ENCODE measurements at places on chromosomes 13 and 19.
A peak's percentile ranks its signal among the peaks of the same experiment; 100 is the strongest.

- DNase-seq = no peak
Observed at GRCh38 chr13:110214637-110215036, 92.3 kb downstream of the COL4A1 start.

DNA sequence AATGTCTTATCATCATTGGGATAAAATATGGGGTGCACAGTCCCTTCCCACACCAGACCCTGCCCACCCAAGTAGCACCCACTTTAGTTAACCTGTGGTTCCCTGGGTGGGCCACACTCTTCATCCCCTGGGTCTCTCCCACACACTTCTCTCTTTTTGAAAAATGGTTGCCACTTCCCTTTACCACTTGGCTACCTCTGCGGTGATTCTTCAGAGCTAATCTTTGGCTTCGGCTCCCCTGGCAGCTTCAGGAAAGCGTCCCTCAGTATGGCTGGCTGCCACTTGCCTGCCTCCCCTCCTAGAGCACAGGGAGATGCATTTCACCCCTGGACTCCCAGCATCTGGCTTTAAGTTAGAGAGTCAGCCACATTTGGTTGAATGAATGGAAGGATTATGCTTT is 18.2 kb downstream of the CCNA1 start:
- DNase-seq = no peak

- no peak for DNase-seq
Observed at GRCh38 chr13:20124303-20124702, 36.5 kb downstream of the GJA3 start.

- DNase-seq = no peak
Observed at GRCh38 chr13:97300871-97301270, 78.7 kb downstream of the MBNL2 start.

DNA sequence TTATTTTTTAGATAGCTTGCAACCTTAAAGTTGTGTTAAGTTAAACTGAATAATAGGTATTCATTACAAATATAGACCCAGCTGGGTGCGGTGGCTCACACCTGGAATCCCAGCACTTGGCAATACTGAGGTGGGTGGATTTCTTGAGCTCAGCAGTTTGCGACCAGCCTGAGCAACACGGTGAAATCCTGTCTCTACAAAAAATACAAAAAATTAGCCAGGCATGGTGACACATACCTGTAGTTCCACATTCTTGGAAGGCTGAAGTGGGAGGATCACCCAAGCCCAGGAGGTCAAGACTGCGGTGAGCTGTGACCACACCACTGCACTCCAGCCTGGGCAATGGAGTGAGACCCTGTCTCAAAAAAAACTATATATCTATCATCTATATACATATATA is 386.5 kb downstream of the PCDH17 start:
- DNase-seq = no peak

DNA sequence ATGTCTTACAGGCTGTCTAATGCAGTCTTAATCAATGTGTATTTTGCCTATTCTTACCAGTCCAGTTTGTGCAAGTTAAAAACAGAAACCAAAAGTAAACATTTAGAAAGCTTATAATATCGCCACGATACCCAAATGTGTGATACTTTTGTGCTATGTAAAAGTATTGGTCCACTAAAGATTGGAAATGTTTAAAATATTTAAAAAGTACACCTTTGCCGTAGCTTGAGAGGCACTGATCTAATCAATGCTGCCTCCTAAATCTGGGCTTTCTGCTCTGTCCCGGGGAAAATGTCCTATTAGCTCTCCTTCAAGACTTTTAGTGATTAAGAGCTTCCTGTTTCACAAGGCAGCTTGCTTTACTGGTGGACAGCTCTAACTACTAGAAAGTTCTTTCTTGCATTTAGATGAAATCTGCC is 64.7 kb downstream of the DNAJC15 start:
- DNase-seq = no peak

- no peak for DNase-seq
Observed at GRCh38 chr13:96967248-96967745, 27.0 kb downstream of the OXGR1 start.

GRCh38 chr13:39982745-39983144 is 327.3 kb downstream of the COG6 start:
- DNase-seq = no peak

DNA sequence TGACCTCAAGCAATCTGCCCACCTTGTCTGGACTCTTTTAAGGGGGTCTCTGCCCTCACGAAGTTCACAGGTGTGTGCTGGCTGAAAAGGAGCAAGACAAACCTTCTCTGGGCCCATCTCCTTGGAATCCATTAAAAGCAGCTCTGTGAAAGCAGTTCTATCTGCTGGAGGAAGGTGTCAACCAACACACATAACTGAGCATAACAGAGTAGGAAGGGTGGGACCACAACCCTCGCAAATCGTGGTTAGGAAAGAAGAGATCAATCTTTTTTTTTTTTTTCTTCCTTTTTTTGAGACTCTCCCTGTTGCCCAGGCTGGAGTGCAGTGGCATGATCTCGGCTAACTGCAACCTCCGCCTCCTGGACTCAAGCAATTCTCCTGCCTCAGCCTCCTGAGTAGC is 1.4 kb downstream of the SUGP2 start:
- no peak for DNase-seq

DNA sequence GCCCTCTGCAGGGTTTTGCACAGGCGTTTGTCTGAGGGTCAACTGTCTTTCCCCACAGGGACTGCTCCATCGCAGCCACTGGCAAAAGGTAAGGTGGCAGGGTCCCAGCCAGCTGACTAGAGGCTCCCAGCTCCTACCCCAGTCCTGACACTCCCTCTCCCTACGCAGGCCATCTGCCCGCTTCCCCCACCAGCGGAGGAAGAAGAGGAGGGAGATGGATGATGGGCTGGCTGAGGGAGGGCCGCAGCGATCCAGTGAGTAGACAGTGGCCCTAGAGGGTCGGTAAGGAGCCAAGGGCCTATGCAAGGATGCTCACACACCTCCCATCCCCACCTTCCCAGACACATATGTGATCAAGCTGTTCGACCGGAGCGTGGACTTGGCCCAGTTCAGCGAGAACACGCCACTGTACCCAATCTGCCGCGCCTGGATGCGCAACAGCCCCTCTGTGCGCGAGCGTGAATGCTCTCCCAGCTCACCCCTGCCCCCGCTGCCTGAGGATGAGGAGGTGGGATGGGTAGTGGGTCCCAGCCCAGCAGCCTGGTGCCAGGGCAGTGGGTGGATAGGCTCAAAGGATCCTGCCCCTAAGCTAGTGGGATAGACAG is 4.0 kb downstream of the HSPB6 start:
- DNase-seq = no peak

GRCh38 chr13:75612354-75612753 is 23.8 kb upstream of the LMO7 start:
- no peak for DNase-seq

GRCh38 chr19:5893907-5894703 is 9.5 kb downstream of the NDUFA11 start:
- DNase-seq = no peak

- no peak for DNase-seq
Observed at GRCh38 chr19:3335431-3336350, 30.7 kb upstream of the NFIC start.

DNA sequence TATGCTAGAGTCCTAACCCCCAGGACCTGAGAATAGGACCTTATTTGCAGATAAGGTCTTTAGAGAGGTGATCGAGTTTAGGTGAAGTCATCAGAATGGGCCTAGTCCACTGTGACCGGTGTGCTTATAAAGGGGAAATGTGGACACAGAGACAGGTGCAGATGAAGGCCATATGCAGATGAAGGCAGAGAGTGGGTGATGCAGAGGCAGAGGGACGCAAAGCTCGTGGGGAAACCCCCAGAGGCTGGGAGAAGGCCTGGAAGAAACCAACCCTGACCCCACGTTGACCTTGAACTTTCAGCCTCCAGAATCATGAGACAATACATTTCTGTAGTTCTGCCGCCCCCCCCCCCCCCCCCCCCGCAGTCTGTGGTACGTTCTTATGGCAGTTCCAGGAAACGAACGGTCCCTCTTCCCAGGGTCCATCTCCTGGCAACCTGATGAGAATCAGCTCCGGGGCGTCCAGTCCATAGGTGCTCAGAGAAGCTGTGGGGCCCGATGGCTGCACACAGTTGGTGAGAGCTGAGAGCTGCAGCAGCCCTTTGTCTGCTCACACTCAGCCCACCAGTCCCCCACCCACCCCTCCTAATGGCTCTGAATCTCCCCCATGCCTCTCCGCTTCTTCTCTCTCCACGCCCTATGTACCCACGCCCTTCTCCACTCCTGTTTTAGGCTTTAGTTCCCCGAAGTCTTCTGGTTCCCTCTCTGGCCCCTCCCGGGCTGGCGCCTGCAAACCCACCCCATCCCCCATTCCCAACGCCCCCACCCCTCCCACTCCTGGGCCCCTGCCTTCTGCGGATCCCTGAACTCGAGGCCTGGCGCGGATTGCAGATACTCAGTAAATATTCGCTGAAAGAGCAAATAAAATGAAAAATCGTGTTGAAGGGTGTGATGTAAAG is 218.3 kb upstream of the MAB21L1 start:
- no peak for DNase-seq

GRCh38 chr13:48131533-48131932 is 36.6 kb upstream of the MED4 start:
- DNase-seq = no peak

DNA sequence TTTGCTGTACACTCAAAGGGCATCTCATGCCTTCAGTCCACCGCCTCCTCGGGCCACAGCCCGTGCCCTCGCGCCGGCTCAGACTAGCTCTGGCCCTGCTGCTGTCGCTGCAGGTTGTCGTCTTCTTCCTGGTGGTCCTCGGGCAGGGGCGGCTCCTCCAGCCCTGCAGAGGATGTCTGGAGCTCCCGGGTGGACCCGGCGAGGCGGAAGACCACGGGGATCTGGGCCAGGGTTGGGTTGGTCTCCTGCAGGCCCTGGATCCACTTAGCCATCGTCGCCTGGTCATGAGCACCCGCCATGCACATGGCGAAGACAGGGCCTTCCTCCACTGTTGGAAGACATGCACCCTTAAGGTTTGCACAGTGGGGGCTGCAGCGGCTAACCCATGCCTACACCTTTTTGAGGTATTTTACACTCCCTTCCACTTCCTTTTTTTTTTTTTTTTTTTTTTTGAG is 489 bp upstream of the ZNF653 start:
- no peak for DNase-seq

GRCh38 chr13:37345869-37346268 is 240.4 kb upstream of the CSNK1A1L start:
- no peak for DNase-seq

GRCh38 chr13:56561327-56561726 is 579.4 kb upstream of the PRR20A start:
- no peak for DNase-seq

- peak; percentile 61 for DNase-seq
Observed at GRCh38 chr13:110138010-110138699, 168.8 kb downstream of the COL4A1 start.

DNA sequence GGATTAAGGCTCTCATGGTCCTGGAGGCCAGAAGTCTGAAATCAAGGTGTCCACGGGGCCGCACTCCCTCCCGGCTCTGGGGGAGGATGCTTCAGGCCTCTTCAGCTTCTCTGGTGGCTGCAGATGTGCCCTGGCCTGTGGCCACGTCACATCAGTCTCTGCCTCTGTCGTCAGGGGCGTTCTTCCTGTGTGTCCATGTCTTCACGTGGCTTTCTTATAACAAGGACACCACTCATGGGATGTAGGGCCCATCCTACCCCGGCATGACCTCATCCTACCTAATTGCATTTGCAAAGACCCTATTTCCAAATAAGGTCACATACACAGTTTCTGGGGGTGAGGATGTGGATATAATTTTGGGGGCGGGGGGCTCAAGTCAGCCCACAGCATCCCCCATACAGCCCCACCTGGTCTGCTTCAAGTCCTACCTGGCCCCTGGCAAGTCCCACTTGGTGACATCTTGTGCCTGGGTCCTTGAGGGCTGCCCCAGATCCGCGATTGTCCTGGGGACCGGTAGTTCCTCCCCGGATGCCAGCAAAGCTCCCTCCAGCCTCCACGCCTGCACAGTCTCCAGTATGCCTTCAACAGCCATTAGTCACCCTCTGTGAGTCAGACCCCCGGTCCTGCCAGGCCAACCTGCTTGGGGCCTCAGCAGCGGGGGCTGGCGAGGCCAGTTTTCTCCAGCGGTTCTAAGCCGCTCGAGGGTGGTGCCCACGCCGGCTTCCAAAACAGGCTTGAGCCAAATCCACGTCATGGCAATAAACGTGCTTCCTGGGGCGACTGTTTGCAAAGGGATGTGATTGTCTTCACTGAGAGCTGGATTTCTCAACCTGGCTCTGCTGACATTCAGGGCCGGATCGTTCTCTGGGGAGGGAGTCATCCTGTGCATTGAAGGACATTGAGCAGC is 32.2 kb downstream of the MYO9B start:
- no peak for DNase-seq

GRCh38 chr19:39270036-39270871 is 2.1 kb downstream of the IFNL2 start:
- no peak for DNase-seq

- no peak for DNase-seq
Observed at GRCh38 chr19:29667901-29668341, 2.7 kb downstream of the PLEKHF1 start.

DNA sequence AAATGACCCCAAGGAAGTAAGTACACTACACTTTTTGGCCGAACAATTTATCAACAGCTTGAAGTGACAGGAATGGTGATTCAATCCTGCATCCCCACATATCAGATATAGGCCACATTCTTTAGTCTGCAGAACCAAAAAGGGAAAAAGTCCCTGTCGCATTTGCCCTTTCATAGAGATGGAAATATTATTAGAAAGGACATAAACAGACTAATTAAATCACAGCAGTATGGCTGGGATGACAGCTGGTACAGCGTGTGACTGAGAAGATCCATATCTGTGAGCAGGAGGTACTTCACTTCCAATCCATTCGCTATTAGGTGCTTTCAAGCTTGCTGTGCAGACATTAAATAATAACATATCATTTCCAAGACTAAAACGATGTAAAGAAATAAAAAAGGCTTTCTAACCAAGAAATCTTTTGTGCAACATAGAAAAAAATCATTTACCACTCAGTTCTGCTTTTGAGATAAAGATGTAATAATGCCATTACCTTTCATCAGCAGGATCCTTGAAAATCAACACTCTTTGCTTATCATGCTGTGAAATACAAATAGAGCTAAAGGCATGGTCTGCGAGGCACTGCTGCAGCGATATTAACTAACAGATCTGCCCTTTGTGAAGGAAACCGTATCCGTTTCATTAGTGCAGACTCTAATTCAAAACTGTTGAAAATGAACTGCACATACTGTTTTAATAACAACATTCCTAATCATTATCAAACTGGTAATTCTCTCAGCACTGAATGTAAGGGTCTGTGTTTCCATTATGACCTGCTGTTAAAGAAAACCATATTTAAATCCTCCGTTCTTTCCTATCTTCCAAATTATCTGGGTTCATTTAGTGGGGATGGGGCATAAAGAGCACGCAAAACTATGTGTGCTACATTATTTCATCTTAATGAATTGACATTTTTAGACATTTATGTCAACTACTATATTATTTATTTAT is 245.6 kb downstream of the DACH1 start:
- no peak for DNase-seq

- DNase-seq = no peak
Observed at GRCh38 chr13:66751691-66752090, 478.4 kb downstream of the PCDH9 start.

Measured in stimulated activated CD4-positive, alpha-beta T cell treated with anti-CD3 and anti-CD28 coated beads, TNF-alpha, amount 100 ng/mL, for 48 hours (primary cell).